ENCODE measurements at places on chromosomes 12 and 14.

GRCh38 chr14:84643446-84643845 is 886.5 kb upstream of the FLRT2 start:
- DNase-seq = no peak

DNA sequence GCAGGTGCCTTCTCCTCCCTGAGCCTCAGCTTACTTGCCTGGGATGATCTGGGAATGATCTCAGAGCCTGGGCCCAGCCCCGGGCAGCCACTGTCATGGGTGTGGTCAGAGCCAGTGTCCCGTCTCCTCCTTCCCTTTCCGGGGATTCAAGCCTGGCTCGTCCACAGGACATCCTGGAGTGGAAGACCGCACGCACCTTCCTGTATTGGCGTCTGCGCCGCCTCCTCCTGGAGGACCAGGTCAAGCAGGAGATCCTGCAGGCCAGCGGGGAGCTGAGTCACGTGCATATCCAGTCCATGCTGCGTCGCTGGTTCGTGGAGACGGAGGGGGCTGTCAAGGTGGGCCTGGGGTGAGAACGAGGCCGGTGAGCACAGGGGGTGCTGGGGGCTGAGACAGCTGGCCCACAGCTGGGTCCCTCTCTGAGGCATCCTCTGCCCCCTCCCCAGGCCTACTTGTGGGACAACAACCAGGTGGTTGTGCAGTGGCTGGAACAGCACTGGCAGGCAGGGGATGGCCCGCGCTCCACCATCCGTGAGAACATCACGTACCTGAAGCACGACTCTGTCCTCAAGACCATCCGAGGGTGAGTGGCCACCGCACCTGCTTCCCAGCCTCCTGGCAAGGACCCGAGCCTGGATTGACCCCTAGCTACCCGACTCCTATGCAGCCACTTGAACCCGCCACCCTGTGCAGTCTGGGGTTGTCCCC is 44.0 kb downstream of the FOXN4 start:
- DNase-seq = no peak

- DNase-seq = no peak
Observed at GRCh38 chr12:74349925-74350324, 187.7 kb upstream of the ATXN7L3B start.

DNA sequence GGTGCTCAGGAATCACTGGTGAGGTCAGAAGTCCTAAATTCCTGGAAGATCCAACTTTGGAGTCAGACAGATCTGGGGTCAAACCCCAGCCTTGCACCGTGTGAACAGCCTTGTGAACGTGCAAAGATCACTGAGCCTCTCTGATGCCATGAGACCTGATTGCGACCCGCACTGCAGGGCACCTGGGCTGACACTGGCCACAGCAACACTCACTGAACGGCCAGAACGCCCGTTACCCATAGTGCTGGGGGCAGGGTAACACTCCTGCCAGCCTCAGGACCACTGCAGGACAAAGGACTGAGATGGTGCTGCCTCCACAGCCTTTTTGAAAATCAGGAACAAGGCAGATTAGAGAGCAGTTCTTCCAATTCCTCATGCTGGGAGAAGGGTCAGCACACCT is 28.3 kb downstream of the CHGA start:
- no peak for DNase-seq

GRCh38 chr12:91663310-91663709 is 480.7 kb upstream of the DCN start:
- DNase-seq = no peak
